Activated gamma-delta T cell treated with anti-CD3 and anti-CD28 coated beads, Interleukin-2, amount 50 U/mL, for 16 hours (primary cell): ENCODE measurements at places on chromosomes 4 and X.

DNA sequence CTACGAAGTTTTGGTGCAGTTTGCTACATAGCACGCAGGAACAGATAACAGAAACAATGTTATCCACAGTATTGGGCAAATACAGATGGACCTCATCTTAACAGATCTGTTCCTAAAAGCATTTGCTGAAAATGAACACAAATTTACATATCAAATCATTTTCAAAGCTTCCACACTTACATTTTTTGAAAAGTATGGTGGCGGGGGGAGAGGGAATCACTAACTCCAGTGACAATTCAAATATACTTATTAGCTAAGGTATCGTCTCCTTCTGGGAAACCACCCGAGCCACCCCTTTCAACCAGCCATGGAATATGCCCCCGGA, 175.0 kb downstream of the NSUN7 start:
- DNase-seq: no peak

GRCh38 chr4:141375855-141376254, 155.2 kb downstream of the ZNF330 start:
- DNase-seq: no peak

DNA sequence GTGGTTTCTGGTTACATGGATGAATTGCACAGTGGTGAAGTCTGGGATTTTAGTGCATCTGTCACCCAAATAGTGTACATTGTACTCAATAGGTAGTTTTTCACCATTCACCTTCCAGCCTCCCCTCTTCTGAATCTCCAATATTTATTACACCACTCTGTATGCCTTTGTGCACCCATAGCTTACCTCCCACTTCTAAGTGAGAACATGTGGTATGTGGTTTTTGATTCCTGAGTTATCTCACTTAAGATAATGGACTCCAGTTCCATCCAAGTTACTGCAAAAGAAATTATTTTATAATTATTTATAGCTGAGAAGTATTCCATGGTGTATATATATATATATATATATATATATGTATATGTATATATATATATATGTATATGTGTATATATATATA, 155.8 kb downstream of the HHIP start:
- no peak for DNase-seq

- no peak for DNase-seq
Observed at GRCh38 chrX:367866-368265, 18.8 kb downstream of the PPP2R3B start.

- no peak for DNase-seq
Observed at GRCh38 chr4:162323919-162324318, 160.1 kb upstream of the FSTL5 start.

- no peak for DNase-seq
Observed at GRCh38 chr4:14897217-14897616, 105.1 kb upstream of the CPEB2 start.

- DNase-seq: peak; percentile 70
Observed at GRCh38 chrX:9312922-9313867, 151.7 kb upstream of the TBL1X start.

- DNase-seq: no peak
Observed at GRCh38 chr4:26144526-26145155, 176.2 kb upstream of the RBPJ start.

GRCh38 chrX:28586286-28586685, 960 bp upstream of the IL1RAPL1 start:
- DNase-seq: no peak

- no peak for DNase-seq
Observed at GRCh38 chrX:115378471-115378870, 89.0 kb downstream of the LUZP4 start.

DNA sequence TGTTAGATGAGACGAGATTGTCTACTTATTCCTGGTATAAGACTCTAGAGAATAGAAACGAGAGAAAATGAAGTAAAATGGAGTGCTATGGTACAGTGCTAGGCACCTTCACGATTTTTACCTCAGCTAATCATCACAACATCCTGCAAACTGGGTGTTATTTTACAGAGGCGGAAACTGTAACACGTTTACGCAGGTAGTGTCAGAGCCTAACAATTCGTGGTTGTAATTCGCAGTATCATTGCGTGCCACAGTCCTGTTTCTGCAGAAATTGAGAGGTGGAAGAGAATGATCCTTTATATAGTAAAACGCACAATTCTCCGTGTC, 383 bp upstream of the TBC1D19 start:
- no peak for DNase-seq
